H7 (cell line): ENCODE measurements at places on chromosomes 1 and 21.
A peak's percentile ranks its signal among the peaks of the same experiment; 100 is the strongest.

- DNase-seq: peak; percentile 79
Measured at GRCh38 chr1:101996825-101997465, at the start of gene OLFM3. Gene OLFM3 (minus strand): TSS chr1:101996926.

DNA sequence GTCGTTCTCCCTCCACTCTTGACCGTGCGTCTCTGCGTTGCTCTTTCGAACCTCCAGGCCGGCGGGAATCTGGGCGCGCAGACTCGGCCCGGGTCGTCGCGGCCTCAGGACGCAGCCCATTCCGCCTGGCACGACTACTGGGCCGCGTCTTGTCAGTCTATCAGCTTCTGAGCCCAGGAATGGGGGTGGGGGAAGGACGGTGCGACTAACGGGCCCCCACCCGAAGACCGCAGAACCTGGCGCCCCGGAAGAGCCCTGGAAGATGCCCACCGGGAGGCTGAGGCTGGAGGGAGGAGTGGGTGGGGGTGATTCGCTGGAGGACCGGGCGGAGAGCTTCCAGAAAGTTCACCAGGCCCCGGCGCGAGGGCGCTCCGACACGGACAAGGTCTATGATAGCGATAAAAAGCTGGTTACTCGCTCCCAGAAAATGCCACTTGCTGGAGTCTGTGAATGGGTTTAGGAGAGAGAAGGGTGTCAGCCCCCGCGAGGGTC is 1.7 kb upstream of the DMRTA2 start:
- DNase-seq: peak; percentile 70

DNA sequence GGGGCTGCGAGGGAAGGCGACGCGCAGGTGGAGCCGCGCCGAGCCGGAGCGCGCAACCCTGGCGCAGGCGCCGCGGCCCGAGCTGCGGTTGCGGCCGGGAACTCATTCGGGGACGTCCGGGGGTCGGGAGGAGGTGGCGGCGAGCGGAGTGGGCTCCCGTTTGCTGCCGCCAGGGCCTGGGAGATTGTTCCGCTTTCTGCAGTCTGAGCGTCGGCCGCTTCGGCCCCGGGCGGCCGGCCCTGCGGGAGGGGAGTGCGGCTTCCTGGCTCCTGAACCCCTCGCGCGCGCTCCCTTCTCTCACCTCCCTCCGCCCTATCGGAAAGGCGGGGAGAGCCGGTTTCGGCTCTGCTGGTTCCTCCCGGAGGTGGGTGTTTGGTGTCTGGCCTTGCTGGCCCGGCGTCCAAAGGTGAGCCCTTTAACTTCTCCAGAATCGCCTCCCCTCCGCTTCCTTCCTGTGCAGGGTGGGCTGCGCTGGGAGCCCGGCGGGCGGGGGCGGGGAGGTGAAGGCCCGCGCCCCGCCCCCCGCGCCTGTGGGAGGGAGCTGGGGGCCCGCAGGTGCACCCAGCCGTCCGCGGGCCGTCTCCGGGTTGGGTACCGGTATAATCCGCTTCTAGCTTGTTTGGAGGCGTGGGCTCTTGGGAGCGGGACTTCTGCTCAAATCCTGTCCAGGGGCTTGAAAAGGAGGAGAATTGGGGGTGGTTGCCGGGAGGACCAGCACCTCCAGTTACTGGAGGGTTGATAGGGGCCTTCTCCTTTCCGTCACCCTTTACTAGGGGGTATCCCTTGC is 683 bp downstream of the LRRC8D start:
- peak; percentile 89 for DNase-seq

DNA sequence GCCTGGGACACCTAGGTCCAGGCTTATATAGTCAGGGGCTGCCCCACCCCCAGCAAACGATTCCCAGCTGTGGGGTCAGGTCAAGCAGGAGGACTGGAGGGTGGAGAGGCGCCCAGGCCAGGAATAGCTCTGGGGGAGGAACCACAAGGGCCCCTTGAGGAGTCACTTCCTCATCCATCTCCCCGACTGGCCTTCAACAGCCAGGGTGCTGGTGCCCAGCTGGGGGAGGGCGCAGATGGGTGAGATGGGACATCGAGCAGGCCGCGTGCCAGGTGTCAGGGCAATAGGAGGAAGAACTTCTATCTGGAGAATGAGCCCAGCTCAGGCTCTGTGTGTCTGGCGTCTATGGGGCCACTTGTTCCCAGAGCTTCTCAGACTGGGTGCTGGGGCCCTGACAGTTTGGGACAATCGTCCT is 208 bp upstream of the MYBPH start:
- DNase-seq: peak; percentile 42

- DNase-seq: no peak
Measured at GRCh38 chr1:9440763-9441194, 98.5 kb upstream of the SLC25A33 start.

DNA sequence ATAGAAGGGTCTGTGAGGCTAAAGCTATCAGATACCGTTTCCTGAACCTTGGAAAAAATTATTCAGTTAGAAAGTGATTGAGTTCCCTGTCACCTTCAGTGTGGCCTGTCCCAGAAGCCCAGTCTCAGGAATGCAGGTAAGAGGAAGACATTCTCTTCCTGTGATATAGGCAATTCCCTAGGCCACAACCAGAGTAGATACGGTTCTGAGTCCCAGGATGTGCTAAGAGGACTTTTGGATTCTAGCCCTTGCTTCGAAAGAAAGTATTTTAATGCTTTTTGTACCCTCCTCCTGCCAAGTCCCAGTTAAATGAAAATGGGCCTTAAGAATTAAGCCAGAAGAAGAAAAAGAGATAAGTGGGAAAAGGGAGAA is 313.5 kb upstream of the PLXNA2 start:
- DNase-seq: no peak
